CD4-positive, alpha-beta T cell (primary cell): ENCODE measurements at places on chromosomes 7 and 10.

DNA sequence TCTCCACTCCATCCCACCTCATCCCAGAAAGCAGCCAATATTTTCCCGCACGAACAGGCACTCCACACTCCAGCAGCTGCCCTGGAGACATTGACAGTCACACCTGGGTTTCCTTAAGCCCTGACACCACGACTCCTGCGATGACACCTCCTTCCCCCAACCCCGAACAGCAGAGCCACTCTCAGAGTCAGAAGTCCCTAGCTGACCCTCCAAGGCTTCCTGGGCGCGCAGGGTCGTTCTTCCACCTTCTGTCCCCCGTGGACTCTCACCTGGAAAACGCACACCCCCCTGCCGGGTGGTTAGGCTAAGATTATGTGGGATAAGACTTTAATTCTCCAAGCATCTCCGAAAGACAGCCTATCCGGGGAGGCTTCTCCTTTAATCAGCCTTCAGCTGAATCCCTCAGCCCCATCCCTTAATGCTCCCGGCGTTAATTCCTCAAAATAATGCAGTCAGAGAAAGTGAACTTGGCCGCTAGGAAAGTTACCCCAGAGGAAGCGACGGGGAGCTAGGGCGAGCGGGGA, 1.1 kb downstream of the DENND11 start:
- no peak for DNase-seq

GRCh38 chr7:34389332-34390078, 268.5 kb upstream of the NPSR1 start:
- no peak for DNase-seq

DNA sequence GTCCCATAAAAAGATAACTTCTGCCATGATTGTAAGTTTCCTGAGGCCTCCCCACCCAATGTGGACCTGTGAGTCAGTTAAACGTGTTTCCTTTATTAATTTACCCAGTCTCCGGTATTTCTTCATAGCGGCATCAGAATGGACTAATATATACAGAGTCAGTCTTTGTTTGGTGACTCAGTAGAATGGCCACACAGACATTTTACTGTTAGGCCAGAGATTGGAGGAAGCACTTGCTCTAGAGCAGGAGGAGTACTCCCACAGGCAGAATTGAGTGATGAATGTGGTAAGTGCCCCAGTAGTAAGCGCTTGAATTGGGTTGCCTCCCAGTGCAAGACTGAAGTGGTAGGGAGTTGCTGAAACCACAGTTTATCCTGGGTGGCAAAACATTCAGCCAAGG, 149.5 kb upstream of the SMIM30 start:
- no peak for DNase-seq

DNA sequence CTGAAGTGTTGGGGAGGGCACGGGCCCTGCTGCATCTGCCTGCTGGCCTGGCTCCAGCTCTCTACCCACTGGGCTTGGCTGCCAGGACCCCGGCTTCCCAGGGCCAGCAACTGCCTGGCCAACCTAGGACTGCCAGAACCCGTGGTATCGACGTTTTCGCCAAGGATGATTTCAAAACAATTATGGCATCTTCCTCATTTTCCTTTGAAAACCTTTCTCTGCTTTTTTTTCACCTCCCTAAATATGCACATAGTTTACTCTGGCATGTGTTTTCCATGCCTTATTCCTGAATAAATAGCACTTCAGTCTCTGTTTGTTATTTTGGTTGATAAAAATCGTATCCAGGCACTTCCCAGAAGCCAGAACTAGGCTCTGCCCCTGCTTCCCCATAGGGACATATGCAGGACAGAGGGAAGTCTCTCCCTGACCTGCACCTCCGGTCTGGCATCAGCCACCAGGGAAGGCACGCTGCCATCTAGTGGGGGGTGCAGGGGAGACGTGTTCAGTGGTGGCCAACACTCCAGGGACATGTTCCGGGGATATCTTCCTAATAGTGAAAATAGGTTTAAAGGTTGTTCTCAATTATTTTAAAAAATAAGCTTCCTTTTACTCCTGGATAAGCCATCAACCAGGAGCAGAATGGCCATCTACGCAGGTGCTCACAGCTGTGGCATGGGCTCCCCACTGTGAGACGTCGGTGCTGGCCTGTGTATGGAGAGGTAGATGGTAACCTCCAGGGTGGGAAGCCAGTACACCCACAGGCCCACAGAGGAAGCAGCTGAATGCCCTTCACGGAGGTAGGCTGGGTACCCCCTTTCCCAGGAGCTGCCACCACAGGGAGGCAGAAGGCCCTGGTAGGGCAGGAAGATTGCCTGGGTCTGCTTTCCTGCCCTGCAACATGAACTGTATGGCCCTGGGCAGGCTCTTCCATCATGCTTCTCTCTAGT, 30.7 kb upstream of the ANTXRL start:
- DNase-seq = peak; percentile 42

DNA sequence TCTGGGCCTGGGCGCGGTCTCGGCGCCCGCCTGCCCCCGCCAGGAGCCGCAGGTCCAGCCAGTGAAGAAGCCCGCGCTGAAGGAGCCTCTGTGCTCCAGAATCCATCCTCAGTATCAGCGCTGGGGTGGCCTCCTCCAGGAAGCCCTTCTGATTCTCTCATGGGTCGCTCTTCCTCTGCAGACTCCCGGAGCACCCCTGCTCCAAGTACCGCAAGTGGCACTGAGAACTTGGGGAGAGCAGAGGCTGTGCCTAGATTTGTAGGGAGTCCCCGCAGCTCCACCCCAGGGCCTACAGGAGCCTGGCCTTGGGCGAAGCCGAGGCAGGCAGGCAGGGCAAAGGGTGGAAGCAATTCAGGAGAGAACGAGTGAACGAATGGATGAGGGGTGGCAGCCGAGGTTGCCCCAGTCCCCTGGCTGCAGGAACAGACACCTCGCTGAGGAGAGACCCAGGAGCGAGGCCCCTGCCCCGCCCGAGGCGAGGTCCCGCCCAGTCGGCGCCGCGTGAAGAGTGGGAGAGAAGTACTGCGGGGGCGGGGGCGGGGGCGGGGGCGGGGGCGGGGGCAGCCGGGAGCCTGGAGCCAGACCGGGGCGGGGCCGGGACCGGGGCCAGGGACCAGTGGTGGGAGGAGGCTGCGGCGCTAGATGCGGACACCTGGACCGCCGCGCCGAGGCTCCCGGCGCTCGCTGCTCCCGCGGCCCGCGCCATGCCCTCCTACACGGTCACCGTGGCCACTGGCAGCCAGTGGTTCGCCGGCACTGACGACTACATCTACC, at the start of gene ALOX5:
ALOX5 (plus strand) TSS at position 641 of the 774 bp plus-strand sequence; CDS start at position 705, 64 bp downstream.
- no peak for DNase-seq

- DNase-seq = no peak
Measured at GRCh38 chr10:47317251-47317650, 5.0 kb upstream of the GDF2 start.

DNA sequence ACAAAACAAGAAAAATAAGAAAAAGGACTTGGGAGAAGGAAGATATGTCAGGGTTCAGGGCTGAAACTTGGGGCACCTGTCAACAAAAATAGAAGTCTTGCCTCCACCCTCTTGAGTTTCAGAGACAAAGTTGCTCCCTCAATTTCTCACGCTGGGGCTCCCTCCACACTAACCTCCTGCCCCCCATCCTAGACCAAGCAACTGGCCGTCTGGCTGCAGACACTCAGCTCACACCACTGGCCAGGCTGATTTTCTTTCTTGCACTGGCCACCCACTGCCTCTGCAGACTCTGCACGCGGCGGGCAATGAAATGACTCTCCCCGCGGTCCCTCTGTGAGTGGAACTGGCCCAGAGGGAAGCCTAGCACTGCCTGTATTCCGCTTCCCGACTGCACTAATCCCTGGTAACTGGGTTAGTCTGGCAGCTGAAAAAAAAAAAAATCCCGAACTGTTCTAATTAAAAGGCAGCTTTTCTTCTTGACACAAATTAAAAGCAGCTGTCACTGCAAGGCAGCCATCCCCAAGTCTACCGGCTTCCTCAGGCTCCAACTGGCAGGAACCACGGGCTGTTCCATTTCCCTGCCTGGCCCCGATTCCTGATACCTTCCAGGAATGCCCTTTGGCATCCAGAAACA, 83.5 kb downstream of the SPDYE5 start:
- DNase-seq = no peak

GRCh38 chr10:87799860-87800259, 18.2 kb downstream of the ATAD1 start:
- DNase-seq = no peak
